GM12878 (cell line): ENCODE measurements at places on chromosomes 1 and 21. TPM values are rescaled to one million over a fixed set of nuclear protein-coding genes. Genes with fewer than 3 reads are reported as not detected.

RUSC1 gene
- 17.7 and 19.9 TPM in 2 replicates for total RNA-seq

SPRR2G gene
- total RNA-seq = not detected in 2 replicates

IL20 gene
- not detected in 2 replicates for total RNA-seq

RGS21 gene
- total RNA-seq = not detected in 2 replicates

GJA9 gene
- not detected in 2 replicates for total RNA-seq

PFKFB2 gene
- 0.95 and 1.9 TPM in 2 replicates for total RNA-seq

PGLYRP4 gene
- 0.44 and 0.74 TPM in 2 replicates for total RNA-seq

LDLRAD1 gene
- total RNA-seq = not detected in 2 replicates

PPOX gene
- total RNA-seq = 19.7 and 20.0 TPM in 2 replicates

PRRX1 gene
- 2.0 and 2.8 TPM in 2 replicates for total RNA-seq

DDI2 gene
- total RNA-seq = 29.1 and 33.1 TPM in 2 replicates

ELAPOR1 gene
- total RNA-seq = 0.21 TPM in 1 of 2 replicates, not detected in the other

AKIRIN1 gene
- 46.1 and 46.4 TPM in 2 replicates for total RNA-seq

KRTAP15-1 gene
- total RNA-seq = not detected in 2 replicates

IL12RB2 gene
- 0.54 and 0.61 TPM in 2 replicates for total RNA-seq

GUCA2A gene
- not detected in 2 replicates for total RNA-seq

PCSK9 gene
- 0.15 and 0.21 TPM in 2 replicates for total RNA-seq

CELA3A gene
- 7.6 and 9.0 TPM in 2 replicates for total RNA-seq

DNAH14 gene
- total RNA-seq = 3.7 and 4.3 TPM in 2 replicates

LCE6A gene
- total RNA-seq = not detected in 2 replicates

CCDC185 gene
- total RNA-seq = not detected in 2 replicates

LRRC53 gene
- not detected in 2 replicates for total RNA-seq

PGLYRP3 gene
- 0.29 TPM in 1 of 2 replicates, not detected in the other for total RNA-seq

TEX38 gene
- total RNA-seq = not detected in 2 replicates

SPTA1 gene
- total RNA-seq = 0.13 and 0.21 TPM in 2 replicates

TMEM222 gene
- total RNA-seq = 39.3 TPM in 2 replicates

CLDN14 gene
- 9.6 and 11.2 TPM in 2 replicates for total RNA-seq

STPG1 gene
- 0.13 and 0.36 TPM in 2 replicates for total RNA-seq

ARHGEF16 gene
- total RNA-seq = not detected in 2 replicates

GJB3 gene
- not detected in 2 replicates for total RNA-seq

BEND5 gene
- not detected in 2 replicates for total RNA-seq

PLA2G4A gene
- total RNA-seq = 1.1 TPM in 2 replicates

SERPINC1 gene
- total RNA-seq = 0.44 and 0.61 TPM in 2 replicates

FAM151A gene
- total RNA-seq = 0.13 TPM in 1 of 2 replicates, not detected in the other

MYBPHL gene
- not detected in 2 replicates for total RNA-seq

ETV3L gene
- 0.96 and 1.3 TPM in 2 replicates for total RNA-seq

ZSCAN20 gene
- total RNA-seq = 4.4 and 4.7 TPM in 2 replicates

OLFML2B gene
- not detected in 2 replicates for total RNA-seq

RXRG gene
- not detected in 2 replicates for total RNA-seq

HSF2BP gene
- 0.38 and 0.48 TPM in 2 replicates for total RNA-seq

KCNQ4 gene
- total RNA-seq = 0.18 and 0.21 TPM in 2 replicates
